A549 treated with CpdA at 1 μM for 4 hours (cell line): ENCODE measurements at places on chromosomes 12 and 14. TPM values are rescaled to one million over a fixed set of nuclear protein-coding genes. Genes with fewer than 3 reads are reported as not detected.

Gene PLEKHD1
- 0.02 to 0.03 TPM in 2 of 5 replicates, not detected in the others for total RNA-seq

Gene NANOG
- not detected in 5 replicates for total RNA-seq

Gene ITGB7
- total RNA-seq: 0.29 to 0.56 TPM (median 0.45 TPM) in 5 replicates

Gene ATP2B1
- 59.8 to 80.5 TPM (median 65.2 TPM) in 5 replicates for total RNA-seq

Gene PTPN6
- total RNA-seq: 10.3 to 13.1 TPM (median 12.1 TPM) in 5 replicates

Gene CLEC9A
- not detected in 5 replicates for total RNA-seq

Gene SLC6A15
- total RNA-seq: 2.4 to 3.9 TPM (median 3.1 TPM) in 5 replicates

Gene PTPN11
- 47.1 to 67.0 TPM (median 57.4 TPM) in 5 replicates for total RNA-seq

Gene ART4
- total RNA-seq: not detected in 5 replicates

Gene LGMN
- total RNA-seq: 55.6 to 62.6 TPM (median 61.6 TPM) in 5 replicates

Gene TAS2R43
- not detected in 5 replicates for total RNA-seq

Gene ORMDL2
- total RNA-seq: 60.9 to 104 TPM (median 99.8 TPM) in 5 replicates

Gene SYCP3
- total RNA-seq: 0.10 to 0.35 TPM (median 0.18 TPM) in 3 of 5 replicates, not detected in the others

Gene ACTR10
- total RNA-seq: 44.9 to 54.9 TPM (median 47.1 TPM) in 5 replicates

Gene CAMKK2
- total RNA-seq: 17.9 to 26.3 TPM (median 25.0 TPM) in 5 replicates

Gene PLA2G1B
- total RNA-seq: not detected in 5 replicates

Gene FUT8
- total RNA-seq: 13.0 to 16.5 TPM (median 16.0 TPM) in 5 replicates

Gene POLR3B
- total RNA-seq: 5.1 to 6.1 TPM (median 5.4 TPM) in 5 replicates

Gene KRT85
- not detected in 5 replicates for total RNA-seq

Gene TMED10
- 251 to 318 TPM (median 272 TPM) in 5 replicates for total RNA-seq

Gene BIN2
- total RNA-seq: 0.07 to 0.09 TPM in 2 of 5 replicates, not detected in the others

Gene ESRRB
- total RNA-seq: 0.12 to 0.26 TPM (median 0.18 TPM) in 5 replicates

Gene OAS3
- total RNA-seq: 23.3 to 29.8 TPM (median 28.1 TPM) in 5 replicates

Gene KRT75
- total RNA-seq: 0.19 to 0.29 TPM (median 0.23 TPM) in 5 replicates

Gene PITPNM2
- total RNA-seq: 13.8 to 20.0 TPM (median 16.4 TPM) in 5 replicates
